ENCODE measurements at places on chromosomes 5 and 9.
A peak's percentile ranks its signal among the peaks of the same experiment; 100 is the strongest.

DNA sequence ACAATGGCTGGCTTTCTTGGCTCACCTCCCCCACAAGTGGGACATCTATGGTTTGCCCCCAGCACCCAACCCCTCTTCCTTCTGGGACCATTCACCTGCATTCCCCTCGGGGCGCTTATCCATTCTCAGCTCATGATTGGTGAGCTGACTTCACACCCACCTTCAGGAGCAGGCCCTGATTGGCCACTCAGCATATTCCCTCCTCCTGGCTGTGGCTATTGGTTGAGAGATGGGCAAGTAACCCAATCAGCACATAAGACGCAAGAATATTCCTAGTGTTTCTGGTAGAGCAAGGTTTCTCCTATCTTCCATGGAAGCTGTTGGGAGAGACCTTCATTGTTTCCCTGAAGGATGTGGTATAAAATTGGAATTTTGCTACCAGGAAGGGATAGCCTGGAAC, 22.7 kb upstream of the UNC5A start:
- DNase-seq = no peak

- no peak for DNase-seq
Observed at GRCh38 chr5:57332361-57332760, 150.2 kb downstream of the ACTBL2 start.

GRCh38 chr9:79565245-79565644, 6.5 kb upstream of the TLE4 start:
- no peak for DNase-seq

GRCh38 chr9:98917746-98918487, 25.8 kb upstream of the COL15A1 start:
- no peak for DNase-seq

- DNase-seq = no peak
Observed at GRCh38 chr5:119682372-119682771, 53.0 kb downstream of the FAM170A start.

DNA sequence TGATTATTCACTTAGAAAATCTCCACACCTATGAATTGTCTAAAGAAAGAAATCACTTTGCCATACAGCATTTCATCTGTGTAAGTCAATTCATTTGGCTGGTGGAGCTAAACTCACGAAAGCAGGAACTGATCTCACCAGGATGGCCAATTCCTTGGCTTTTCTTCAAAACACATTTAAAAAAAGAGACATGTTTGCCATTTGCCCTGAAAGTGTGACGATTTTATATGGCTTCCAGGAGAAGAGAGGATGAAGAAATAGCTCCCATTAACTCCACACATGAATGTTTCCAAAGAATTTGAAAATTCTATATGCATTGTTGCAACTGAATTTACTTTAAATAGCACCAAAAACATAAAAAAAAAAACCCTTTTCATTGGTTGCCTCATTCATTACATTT, 334.7 kb downstream of the DMRT2 start:
- DNase-seq = no peak

GRCh38 chr9:112061152-112061740, 113.9 kb downstream of the SUSD1 start:
- peak; percentile 8 for DNase-seq

- no peak for DNase-seq
Observed at GRCh38 chr5:137332296-137332695, 166.8 kb downstream of the SPOCK1 start.

GRCh38 chr5:34991486-34992238, 56.1 kb downstream of the AGXT2 start:
- no peak for DNase-seq

GRCh38 chr5:122366501-122366900, 54.5 kb downstream of the SNCAIP start:
- no peak for DNase-seq

DNA sequence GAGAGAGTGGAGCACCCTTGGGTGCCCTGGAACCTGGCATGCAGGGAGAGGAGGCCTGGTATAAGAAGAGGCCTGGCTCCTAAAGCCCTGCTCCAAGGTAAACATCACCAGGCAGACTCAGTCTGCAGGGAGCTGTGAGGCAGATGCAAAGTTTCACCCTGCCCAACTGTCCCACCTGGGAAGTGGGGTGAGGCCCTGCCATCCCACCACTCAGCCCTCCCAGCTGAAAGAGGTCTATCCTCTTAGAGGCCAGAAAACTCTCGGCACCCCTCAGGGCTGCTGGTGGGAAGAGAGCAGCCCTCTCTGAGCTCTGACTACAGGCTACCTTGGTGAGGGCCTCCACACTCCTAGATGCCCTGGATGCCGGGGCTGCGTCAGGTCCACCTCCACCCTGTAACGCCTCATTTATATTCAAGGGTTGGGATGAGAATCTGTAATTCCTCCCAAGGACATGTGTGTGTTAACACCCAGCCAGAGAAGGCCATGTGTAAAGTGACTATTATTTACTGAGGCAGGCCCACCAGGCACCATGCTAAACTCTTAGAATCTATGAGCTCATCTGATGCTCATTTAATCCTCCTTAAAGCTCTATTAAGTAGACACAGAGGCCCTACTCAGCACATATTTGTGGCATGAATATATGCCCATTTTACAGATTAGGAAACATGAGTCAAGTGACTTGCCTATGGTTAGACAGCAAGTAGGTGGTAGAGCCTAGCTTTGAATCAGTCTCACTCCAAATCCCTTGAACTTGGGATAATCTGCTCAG, 205.9 kb downstream of the FSTL4 start:
- DNase-seq = no peak

DNA sequence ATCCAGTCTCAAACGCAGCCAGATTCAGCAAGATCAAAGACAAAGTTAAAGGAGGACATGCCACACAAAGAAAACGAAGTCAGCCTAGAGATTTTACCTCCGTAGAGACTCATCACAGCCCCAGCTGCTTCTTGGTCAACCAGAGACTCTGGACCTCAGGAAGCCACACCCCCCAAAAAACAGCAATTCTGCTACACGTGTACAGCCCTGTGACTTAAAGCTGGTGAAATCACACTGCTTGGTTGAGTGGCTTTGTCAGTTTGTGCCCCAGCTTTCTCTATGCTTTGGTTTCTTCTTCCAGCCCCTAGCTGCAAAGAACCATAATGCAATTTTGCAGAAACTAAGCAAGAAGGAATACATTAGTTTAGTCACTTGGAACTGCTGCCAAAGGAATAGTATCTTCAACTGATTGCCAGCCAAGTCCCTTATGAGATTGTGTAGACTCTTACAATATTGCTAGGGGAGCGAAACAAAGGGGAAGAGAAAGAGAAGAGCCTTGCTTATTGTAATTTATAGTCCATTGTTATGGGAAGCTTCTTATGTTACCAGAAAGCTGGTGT, 158.8 kb upstream of the ZNF462 start:
- DNase-seq = no peak

DNA sequence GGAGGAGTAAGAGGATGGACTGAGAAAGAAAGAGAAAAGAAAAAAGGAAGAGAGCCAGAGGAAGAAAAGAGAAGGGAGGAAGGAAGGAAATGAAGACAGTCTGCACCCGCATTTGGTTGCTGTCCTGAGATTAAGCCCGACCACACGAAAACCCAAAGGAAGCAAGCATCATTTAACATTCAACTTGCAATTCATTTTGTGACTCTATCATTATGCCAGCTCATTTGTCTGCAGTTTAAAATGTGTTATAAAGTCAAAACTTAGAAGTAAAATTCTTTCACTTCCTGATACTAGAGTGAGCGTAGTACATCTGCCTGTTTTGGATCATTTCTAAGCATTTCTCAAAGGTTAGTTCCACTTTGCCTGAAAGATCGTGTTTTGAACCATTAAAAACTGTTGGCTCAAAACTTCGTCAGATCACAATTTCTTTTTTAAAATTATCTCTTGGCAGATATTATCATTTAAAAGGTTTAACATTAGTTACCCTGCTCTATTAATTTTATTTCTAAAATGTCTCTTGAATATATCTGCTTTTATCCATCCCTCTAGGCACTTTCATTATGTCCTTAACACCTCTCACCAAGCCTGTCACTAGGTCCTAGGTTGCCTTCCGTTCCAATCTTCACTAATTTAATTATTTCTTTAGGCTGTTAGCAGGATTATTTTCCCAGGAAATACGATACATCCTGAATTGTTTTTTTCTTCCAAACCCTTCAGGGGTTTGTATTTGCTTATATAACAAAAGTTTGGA, 240.9 kb downstream of the TLE4 start:
- no peak for DNase-seq

DNA sequence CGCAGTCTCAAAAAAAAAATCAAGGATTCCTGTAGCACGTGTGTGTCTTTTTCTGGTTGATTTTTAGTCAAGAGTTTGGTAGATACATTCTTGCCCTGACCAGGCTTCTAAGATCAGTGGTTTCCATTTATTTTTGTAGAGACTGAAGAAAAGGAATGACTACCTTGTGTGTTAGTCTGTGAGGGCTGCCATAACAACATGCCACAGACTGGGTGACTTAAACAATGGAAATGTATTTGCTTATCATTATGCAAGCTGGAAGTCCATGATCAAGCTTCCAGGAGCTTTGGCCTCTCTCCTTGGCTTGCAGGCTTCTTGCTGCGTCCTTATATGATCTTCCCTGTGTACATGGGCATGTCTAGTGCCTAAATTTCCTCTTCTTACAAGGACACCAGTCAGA, 127.0 kb downstream of the CCDC192 start:
- DNase-seq = no peak

- DNase-seq = no peak
Observed at GRCh38 chr9:75461183-75461582, 372.9 kb downstream of the OSTF1 start.

DNA sequence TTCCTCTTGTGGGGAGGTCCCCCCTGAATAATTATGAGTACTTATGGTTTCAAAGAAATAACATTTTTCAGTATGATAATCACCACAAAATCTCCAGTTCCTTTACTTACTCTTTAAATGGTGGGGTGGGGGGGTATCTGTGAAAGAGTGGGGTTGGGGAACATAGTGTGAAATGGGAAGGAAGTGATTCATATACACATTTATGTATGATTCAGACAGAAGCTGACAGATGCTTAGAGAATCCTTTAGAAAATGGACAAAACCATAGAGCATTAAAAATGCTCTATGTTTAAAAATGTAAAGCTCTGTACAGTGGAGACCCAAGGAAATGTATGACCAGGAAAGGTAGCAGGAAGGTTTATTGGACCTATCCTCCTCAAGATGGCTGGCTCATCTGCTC, 267.5 kb upstream of the GRIA1 start:
- DNase-seq = no peak

DNA sequence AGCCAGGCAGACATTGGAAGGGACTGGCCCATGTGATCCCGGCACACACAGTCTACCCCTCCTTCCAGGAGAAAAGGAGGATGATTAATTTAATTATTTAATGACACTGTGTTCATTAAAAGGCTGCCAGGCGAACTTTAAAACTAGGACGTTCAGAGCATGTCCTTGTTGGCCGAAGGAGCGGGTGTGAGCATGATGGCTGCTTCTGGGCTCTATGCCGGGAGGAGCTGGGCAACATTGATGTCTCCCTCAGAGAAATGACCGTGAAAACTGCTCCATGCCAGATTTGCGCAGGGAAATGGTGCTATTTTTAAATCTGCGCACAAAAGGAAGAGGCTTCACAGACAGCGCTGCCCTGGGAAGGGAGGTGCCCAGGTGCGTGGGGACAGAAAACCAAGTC, 284.9 kb upstream of the IRX4 start:
- no peak for DNase-seq

DNA sequence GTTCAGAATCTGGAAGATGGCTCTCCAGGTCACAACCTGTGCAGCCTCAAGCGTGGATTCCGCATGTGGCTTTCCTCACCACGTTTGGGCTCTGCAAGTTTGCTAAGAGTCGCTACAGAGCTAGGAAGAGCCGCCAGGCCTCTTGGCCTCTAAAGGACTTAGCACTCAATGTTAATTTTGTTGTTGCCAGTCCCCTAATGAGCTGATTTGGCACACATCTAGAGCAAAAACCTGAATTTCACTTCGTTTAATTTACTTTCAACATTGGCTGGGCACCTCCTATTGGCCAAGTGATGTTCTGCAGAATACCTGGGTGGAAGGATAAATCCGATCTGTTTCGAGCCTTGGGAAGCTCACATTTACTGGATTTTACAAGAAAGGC, 65.8 kb upstream of the UNC5A start:
- DNase-seq = no peak

DNA sequence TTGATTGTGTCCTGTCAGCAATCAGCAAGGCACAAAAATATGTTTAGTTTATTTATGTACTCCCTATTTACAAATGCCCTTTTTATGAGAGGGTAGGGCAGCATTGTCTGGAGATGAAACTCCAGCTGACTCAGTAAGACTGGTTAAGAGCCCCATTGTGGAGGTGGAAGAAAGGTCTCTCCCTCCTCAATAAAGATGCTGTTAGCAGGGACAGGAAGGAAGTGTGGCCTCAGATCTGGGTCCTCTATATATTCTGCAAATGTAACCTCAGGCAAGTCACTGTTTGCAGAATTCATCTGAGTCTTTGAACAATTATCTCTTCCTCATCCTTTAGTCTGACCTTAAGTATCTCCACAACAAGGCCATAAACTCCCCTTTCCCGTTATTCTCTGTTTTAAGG, 48.3 kb upstream of the TRAF1 start:
- no peak for DNase-seq

DNA sequence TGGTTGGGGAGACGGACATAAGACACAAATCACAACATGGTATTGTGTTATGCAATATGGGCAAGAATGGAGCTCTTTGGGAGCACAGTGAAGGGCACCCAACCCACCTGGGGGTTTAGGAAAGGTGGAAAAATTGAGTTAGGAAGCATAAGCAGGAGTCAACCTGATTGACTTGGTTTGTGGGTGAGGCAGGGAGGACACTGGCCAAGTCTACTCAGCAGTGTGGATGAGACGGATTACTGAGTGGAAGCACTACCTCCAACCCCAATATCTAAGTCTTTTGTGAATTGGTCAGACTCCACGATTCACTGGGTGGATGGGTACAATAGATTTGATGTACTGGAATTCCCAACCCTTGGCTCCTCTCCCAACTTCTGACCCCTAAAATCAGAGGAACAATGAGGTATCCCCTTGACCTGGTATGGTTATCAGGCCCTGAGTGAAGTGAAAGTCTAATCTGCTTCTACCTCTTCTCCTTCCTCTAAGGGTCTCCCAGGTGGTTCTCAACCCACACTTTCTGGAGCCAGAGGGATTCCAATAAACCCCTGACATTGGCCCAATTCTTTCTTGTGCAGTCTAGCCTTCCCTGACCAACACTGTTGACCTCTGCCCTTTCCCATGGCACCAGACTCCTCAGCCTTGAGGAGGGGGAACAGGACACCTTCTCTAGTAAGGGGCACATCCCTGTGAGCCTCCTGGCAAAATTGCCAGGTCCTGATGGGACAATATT, 5.2 kb downstream of the EGR1 start:
- no peak for DNase-seq

GRCh38 chr5:35308421-35308820, 78.1 kb upstream of the PRLR start:
- DNase-seq = no peak

DNA sequence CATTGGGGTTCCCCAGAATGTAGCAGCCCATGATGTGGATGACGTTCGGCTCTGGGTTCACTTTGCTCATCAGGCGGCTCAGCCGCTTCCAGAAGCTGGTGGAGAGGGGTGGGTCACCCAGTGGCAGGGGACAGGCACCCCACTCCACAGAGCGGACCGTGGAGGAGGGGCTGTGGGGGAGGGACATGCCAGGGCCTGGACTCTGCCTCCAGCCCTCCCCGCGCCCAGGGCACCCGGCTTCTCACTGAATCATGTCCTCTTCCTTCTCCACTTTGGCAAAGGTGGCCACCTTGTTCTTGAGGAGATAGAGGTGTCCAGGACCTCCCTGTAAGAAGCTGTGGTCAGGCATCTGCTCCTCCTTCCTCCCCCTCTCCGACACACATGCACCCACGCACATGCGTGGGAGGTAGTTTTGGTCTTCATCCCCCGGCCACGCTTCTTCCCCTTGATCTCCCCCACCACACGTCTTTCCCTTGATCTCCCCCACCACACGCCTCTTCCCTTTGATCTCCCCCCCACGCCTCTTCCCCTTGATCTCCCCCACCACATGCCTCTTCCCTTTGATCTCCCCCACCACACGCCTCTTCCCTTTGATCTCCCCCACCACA, 8.9 kb upstream of the ENTPD8 start:
- peak; percentile 58 for DNase-seq
